Type B pancreatic cell (in vitro differentiated cells): ENCODE measurements at places on chromosomes 6 and 20. TPM values are rescaled to one million over a fixed set of nuclear protein-coding genes. Genes with fewer than 3 reads are reported as not detected.

The EYA4 gene
- 2.3 and 29.7 TPM in 2 replicates for total RNA-seq

The FAM135A gene
- 26.5 and 33.4 TPM in 2 replicates for total RNA-seq

GRCh38 chr6:117601811-117602150 lies 530 bp downstream of the GOPC start:
- H3K36me3 ChIP-seq = peaks cover 27% of the 10 kb centered on the region
- H3K4me1 ChIP-seq = peaks cover 23% of the 10 kb centered on the region
- H3K27me3 ChIP-seq = no peaks in the 10 kb centered on the region
- no peak for DNase-seq

DNA sequence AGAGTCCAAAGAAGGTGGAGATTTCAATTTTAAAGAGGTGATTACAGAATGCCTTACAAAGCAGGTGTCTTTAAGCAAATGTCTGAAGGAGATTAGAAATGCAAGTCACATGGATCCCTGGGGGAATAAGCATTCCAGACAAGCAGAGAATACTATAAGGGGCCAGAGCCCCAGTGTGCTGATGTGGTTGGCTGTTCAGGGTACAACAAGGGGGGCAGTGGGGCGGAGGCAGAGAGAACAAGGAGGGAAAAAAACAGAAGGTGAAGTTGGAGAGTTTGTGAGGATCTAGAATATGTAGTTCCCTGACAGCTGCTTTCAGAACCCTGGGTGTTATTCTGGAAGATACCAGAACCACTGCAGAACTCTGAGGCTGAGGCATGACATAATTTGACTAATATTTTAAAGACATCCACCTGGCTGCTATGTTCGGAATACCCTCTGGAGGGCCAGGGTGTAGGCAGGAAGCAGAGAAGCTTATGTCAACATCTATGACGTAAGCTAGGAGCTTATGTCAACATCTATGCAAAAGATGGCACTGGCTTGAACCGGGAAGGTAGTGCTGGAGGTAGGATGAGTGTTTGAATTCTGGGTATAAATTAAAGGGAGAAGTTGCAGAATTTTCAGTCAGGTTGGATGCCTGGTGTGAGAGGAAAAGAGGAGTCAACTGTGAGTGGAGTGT lies 276.3 kb upstream of the AGPAT4 start:
- H3K27me3 ChIP-seq = no peaks in the 10 kb centered on the region
- no peaks in the 10 kb centered on the region for H3K36me3 ChIP-seq
- H3K4me3 ChIP-seq = no peak overlapping the region
- H3K27ac ChIP-seq = no peak overlapping the region
- DNase-seq = no peak

DNA sequence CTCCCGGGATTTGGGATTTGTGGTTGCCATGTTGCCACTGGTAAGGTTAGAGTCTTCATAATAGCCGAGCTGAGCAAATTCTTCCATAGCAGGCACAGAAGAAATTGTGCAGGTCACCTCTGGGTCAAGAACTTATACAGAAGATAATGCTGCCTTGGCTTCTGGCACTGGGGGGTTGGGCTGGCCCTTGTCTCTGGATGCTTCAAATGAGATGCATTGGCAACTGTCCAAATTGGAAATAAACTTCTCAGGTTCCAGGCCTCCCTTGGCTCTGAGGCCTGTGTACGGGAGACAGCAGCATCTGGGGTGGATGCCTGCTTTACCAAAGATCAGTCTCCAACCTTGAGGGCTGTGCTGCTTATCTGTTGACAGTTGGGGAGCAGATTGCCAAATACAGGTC lies 26.2 kb downstream of the MYO6 start:
- H3K27me3 ChIP-seq = no peaks in the 10 kb centered on the region
- H3K4me1 ChIP-seq = peaks cover 30% of the 10 kb centered on the region
- DNase-seq = no peak
- no peak overlapping the region for H3K27ac ChIP-seq
- H3K4me3 ChIP-seq = no peak overlapping the region
- H3K36me3 ChIP-seq = peaks cover 9% of the 10 kb centered on the region

The BMP6 gene
- 1.5 and 1.8 TPM in 2 replicates for total RNA-seq

GRCh38 chr6:52420668-52421358 lies 671 bp downstream of the EFHC1 start:
- no peak overlapping the region for H3K27ac ChIP-seq
- no peaks in the 10 kb centered on the region for H3K27me3 ChIP-seq
- H3K36me3 ChIP-seq = no peaks in the 10 kb centered on the region
- peaks cover 19% of the 10 kb centered on the region for H3K4me1 ChIP-seq
- no peak for DNase-seq
- no peak overlapping the region for H3K4me3 ChIP-seq

The PNPLA1 gene
- 0.12 TPM in 1 of 2 replicates, not detected in the other for total RNA-seq

The FAXC gene
- 11.3 and 12.5 TPM in 2 replicates for total RNA-seq

DNA sequence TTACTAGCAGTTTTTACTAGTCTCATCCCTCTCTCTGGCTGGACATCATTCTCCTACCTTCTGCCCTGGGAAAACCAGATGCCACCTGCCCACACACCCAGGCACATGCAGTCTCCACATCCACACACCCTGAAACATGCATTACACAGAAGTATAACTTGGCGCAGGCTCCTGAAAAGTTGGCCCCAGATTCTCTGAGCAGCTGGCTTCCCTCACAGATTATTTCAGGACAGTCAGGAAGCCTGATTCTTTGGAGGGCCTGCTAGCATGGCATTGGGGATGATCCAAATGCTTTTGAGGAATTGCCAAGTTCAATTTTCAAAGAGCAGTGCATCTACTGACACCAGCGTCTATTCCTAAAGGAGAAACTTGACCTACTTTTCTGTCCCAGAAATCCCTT lies 27.8 kb upstream of the KIF16B start:
- H3K4me1 ChIP-seq = no peaks in the 10 kb centered on the region
- no peak for DNase-seq
- H3K27me3 ChIP-seq = no peaks in the 10 kb centered on the region
- H3K36me3 ChIP-seq = no peaks in the 10 kb centered on the region
- no peak overlapping the region for H3K27ac ChIP-seq
